ENCODE measurements at places on chromosomes 5 and 9.

DNA sequence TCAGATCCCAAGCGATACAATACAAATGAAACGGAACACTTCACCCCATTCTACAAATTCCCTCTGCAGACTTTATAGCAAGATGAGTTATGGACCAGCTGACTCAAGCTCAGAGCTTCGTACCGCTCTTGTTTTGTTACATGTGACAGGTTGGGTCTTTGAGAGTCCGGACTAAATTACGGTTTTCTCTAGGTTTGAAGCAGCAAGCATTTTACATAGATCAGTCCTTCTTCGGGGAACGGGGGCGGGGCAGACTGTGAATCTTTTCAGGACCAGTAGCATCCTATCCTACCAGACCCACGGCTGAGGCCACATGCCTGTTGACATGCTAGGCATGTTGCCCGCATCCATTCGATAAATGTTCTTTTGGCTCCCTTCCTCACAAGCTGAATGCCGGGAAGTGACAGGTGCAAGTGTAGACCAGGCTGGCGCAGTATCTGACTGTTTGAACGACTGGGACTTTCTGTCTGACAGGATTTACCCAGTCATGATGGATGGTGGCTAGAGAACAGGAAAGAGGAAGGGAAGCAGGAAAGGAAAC is 811.0 kb upstream of the GRAMD2B start:
- no peak for DNase-seq

GRCh38 chr5:137095597-137095996 is 403.5 kb downstream of the SPOCK1 start:
- no peak for DNase-seq

- no peak for DNase-seq
Measured at GRCh38 chr9:92807757-92808725, 43.4 kb upstream of the BICD2 start.

- no peak for DNase-seq
Measured at GRCh38 chr5:145908206-145908960, 28.0 kb upstream of the SH3RF2 start.

- DNase-seq = no peak
Measured at GRCh38 chr9:137670391-137671195, 51.8 kb downstream of the EHMT1 start.

DNA sequence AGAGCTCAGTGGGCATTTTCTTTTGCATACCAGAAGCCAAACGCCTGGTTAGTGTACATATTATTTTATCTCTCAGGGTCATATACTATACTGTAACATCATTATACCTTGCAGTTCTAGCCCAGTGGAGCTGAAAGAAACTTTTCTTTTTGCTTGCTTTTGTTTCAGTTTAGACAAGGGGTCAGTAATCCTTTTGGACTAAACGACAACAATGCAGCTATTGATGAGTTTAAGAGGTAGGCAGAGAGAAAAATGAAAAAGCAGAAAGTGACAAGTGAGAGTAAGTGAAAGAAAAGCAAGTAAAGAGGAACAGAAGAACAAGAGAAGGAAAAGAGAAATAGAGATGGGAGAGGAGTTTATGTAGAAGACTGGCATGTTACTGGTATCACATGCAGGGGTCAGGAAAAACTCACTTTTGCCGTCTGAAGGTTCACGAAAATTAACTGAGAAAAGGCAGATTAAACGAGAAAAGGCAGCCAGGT is 47.4 kb upstream of the TENT2 start:
- no peak for DNase-seq

Data from stimulated activated CD4-positive, alpha-beta T cell treated with anti-CD3 and anti-CD28 coated beads, Interleukin-12 subunit alpha, Interleukin-12 subunit beta, amount 100 ng/mL, for 48 hours (primary cell).